ENCODE measurements at places on chromosomes 6 and 20.
A peak's percentile ranks its signal among the peaks of the same experiment; 100 is the strongest.

- DNase-seq = no peak
These were observed 249.4 kb downstream of the ATXN1 start for GRCh38 chr6:16511723-16512489.

- no peak for DNase-seq
These were observed 20.3 kb upstream of the SLA2 start for GRCh38 chr20:36666181-36666740.

GRCh38 chr20:3510110-3510509 lies 39.3 kb downstream of the ATRN start:
- no peak for DNase-seq

DNA sequence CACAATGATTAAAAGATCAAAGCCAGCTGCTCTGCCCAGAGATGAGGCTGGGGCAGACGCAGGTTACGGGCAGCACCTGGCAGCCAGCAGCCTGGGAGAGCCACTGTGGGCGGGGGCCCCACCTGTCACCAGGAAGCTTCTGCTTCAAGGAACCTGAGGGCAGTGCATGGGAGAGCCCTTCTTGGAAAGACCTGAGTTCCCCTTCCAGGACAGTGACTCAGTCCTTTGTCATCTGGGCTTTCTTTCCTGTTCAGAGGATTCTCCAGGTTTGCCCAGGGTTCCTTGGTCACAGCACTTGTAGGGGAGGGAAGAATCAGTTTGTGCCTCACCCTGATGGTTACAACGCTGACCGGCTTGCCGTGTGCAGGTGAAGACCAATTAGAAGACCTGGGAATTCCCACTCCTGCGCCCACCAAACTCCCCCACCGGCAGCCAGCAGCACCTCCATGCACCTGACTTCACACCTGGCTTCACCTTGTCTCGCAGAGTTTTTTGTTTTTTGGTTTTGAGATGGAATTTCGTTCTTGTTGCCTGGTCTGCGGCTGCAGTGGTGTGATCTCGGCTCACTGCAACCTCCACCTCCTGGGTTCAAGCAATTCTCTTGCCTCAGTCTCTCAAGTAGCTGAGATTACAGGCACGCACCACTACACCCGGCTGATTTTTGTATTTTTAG lies 2.0 kb downstream of the ZBP1 start:
- DNase-seq = peak; percentile 81

GRCh38 chr6:110002676-110003075 lies 24.6 kb downstream of the GPR6 start:
- no peak for DNase-seq

- DNase-seq = no peak
These were observed 7.9 kb downstream of the PHACTR2 start for GRCh38 chr6:143685653-143686052.

DNA sequence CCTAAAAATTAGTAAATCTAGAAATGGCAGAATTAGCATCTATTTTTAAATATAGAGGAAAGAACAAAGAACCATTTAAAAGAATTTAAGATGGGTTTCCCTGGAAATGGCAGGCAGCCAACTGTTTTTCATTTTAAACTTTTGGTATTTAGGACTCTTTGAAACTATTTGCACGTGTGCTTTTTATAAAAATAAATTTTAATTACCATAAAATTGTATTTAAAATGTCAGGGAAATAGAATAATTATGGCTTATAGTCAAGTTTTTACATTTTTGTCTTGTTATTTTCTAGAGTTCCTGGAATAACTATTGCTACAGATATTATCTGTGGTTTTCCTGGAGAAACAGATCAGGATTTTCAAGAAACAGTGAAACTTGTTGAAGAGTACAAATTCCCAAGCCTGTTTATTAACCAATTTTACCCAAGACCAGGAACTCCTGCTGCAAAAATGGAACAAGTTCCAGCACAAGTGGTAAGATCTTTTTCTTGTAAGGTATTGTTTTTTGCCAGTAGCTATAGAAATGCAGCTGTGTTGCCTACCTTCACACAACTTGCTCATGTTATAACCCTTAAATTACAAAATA lies 528.7 kb upstream of the SOX4 start:
- DNase-seq = no peak

DNA sequence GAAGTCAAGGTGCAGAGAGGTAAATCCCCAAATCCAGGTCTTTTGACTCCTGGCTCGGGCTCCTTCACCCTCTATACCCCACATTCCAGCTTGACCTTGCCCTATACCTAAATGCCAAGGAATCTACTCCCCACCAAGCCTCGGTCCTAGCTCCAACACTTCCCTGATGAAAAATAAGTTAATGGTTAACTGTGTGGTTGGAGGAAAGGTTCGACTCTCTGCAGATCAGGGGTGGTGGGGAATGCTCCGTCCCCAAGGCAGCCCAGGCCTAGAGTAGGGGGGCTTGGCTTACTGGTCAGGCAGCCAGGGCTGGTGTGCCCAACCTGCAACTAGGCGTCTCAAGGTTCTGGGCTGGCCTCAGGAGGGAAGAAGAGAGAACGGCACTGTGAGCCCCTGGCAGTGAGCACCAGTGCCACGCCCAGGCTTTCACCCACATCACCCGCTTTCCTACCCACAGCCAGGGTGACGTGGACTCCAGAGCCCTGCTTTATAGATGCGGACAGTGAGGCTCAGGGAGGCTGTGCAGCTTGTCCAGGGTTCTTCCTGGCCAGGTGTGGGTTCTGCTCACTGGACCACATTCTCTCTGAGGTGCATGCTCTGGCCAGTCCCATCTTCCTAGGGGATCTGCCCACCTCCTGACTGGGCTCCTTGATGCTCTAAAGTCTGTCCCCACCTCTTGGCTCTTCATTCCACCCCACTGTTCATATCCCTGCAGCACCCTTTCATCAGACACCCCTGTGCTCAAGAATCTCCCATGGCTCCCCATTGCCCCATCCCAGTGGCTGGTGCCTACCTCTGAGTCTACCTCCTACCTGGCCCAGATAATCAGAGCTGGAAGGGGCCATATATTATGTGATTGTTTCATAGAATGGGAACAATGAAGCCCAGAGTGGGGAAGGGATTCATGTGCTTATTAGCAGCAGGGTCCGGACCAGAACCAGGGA lies 8.2 kb downstream of the SPDEF start:
- no peak for DNase-seq

DNA sequence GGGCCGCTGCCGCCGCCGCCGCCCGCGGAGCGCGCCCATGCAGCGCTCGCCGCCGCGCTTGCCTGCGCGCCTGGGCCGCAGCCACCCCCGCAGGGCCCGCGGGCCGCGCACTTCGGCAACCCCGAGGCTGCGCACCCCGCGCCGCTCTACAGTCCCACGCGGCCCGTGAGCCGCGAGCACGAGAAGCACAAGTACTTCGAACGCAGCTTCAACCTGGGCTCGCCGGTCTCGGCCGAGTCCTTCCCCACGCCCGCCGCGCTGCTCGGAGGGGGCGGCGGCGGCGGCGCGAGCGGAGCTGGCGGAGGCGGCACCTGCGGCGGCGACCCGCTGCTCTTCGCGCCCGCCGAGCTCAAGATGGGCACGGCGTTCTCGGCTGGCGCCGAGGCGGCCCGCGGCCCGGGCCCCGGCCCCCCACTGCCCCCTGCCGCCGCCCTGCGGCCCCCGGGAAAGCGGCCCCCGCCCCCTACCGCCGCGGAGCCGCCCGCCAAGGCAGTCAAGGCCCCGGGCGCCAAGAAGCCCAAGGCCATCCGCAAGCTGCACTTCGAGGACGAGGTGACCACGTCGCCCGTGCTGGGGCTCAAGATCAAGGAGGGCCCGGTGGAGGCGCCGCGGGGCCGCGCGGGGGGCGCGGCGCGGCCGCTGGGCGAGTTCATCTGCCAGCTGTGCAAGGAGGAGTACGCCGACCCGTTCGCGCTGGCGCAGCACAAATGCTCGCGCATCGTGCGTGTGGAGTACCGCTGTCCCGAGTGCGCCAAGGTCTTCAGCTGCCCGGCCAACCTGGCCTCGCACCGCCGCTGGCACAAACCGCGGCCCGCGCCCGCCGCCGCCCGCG lies 730 bp downstream of the INSM1 start:
- no peak for DNase-seq

- no peak for DNase-seq
These were observed 11.4 kb downstream of the TRIM38 start for GRCh38 chr6:25973923-25974555.

DNA sequence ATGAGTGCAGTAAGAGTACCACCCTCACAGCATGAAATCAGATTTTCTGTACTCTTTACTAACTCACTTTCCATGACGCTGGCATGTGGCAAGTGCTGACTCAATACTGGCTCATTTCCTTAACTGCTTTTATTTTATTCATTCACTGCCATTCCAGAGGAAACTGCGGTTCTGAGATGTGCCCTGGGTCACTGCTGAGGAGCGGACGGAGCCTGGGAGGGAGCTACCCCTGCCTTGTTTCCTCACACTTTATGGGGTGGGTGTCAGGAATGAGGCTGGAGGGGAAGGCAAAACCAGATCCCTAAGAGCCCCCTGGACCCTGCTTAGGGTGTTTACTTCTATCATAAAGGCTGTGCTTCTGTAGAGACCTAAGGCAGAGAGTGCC lies 14.4 kb downstream of the NT5E start:
- DNase-seq = peak; percentile 85

DNA sequence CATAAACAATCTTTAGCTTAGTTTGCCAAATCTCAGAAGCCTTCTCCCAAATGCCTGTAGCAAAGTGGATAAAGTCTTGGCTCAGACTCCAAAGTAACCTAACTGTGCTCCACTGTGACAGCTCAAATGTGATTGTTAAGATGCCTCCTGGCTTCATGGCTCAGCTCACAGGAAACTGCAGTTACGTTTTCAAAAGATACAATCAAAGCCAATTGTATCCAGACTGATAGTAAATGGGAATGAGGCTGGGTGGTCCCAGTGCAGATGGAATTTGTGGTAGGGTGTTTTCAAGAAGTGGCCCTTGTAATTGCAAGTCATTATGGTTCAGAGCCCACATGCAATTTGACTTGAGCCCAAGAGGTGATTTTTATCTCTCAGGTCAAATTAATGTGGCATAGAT lies 151.2 kb upstream of the TAB2 start:
- DNase-seq = no peak

DNA sequence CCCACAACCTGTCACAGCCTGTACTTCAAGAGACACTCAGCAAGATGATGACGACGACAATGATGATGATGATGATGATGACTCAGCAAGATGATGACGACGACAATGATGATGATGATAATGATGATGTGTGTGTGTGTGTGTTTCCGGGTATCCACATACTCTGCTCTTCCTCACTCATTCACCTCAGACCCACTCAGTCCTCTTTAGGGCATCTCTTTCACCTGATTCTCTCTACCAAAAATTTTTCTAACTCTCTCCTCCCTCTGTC lies 1.2 kb upstream of the EIF6 start:
- no peak for DNase-seq

GRCh38 chr6:91781946-91782345 lies 1195.1 kb upstream of the MAP3K7 start:
- DNase-seq = no peak

DNA sequence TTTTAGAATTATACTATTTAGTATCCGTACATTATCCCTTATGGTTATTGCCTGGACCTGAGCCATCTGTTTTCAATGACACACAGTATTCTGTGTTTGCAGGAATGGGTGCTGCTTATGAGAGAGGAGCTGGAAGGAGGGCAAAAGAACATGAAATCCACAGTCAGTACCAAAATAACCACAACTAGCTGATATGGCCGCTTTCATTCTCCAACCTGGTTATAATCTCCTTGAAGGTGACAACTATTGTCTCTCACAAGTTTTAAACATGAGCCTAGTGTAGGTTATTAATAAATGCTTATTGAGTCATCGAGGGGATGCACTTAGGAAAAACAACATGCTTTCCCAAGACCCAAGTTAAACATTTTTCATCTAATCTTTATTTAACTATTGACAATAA lies 356.6 kb downstream of the BMP2 start:
- no peak for DNase-seq

GRCh38 chr6:135117413-135117968 lies 62.9 kb upstream of the HBS1L start:
- no peak for DNase-seq

DNA sequence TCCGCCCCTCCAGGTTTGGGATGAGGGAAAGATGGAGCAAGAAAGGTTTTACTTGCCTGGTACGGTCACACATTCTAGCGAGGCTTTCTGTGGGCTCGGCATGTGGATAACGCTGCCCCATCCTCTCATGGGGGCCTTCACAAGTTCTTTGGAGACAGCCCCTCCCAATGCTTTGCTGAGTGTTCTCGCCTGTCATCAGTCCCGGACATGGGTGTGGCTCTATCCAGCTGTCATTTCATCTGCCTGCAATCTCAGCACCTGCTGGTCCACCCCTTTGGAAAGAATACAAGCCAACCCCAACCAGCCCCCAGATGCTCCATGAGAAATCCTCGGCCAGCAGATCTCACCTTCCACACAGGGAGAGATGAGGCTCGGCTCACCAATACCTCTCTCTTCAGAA lies 30.3 kb upstream of the MDGA1 start:
- DNase-seq = no peak

DNA sequence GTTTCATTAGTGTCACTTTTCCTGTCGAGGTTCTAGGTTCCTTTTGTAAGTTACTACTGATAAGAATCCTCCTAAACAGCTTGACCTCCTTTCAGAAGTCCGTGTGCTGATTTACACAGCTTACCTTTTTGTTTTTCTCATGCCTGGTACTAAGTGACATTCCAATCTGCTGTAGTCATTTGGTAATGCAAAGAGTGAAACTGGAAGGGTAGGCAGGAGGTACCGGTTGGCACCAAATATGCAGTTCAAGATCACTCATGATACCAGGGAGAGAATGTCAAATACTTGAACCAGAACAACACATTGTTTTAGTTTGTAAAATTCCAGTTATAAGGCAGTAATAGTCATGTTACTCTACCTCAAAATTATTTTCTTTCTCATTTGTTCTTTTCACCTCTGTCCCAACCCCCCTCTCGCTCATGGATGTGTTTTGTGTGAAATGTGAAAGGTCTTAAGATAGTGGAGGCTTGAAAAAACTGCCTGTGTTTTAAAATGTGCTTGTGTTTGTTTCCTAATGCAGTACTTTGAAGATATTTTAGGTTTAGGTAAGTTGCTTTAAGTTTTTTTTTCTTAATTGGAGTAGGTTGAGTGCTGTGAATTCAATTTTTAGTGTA lies 23.2 kb downstream of the AFDN start:
- peak; percentile 68 for DNase-seq

DNA sequence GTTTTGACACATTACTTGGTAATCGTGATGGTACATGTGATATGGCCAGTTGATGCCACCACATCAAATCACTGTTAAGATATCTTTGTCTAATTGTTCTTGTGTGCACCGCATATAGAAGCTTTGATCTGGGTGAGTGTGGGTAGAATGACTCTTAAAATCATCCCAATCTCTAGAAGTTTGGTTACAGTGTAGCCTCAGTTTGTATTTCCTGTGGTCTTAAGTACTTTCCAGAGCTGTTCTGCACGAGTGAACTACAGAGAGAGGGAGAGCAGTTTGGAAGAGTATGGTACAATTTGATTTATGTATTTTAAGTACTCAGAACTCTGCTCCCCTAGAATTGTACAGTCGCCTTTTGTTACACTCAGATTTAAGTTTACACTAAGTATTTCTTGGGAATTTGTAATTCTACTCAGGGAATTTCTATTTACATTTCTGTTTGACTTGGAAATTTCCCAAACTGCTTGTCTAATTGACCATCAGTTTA lies 37.5 kb downstream of the SNX9 start:
- no peak for DNase-seq

DNA sequence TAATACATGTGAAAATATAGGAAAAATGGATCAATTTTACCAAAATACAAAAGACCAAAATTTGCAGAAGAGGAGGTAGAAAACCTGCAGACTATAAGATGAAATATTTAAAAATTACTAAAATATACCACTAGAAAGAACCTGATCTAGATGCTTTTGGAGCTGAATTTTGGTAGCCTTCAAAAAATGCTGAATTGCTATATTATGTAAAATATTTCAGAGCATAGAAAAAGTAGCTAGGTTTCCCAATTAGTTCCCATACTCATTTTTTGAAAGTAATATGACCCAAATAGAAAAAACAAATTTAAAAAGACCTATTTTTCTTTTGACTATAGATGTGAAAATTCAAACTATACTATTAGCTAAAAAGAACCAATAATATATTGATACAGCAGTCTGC lies 3.6 kb upstream of the EPPIN start:
- DNase-seq = no peak

Measured in RWPE1 (cell line).